ENCODE measurements at places on chromosomes 2 and 18.

- DNase-seq, result no peak
These were observed 6.8 kb upstream of the DNAJB2 start for GRCh38 chr2:219272356-219272755.

DNA sequence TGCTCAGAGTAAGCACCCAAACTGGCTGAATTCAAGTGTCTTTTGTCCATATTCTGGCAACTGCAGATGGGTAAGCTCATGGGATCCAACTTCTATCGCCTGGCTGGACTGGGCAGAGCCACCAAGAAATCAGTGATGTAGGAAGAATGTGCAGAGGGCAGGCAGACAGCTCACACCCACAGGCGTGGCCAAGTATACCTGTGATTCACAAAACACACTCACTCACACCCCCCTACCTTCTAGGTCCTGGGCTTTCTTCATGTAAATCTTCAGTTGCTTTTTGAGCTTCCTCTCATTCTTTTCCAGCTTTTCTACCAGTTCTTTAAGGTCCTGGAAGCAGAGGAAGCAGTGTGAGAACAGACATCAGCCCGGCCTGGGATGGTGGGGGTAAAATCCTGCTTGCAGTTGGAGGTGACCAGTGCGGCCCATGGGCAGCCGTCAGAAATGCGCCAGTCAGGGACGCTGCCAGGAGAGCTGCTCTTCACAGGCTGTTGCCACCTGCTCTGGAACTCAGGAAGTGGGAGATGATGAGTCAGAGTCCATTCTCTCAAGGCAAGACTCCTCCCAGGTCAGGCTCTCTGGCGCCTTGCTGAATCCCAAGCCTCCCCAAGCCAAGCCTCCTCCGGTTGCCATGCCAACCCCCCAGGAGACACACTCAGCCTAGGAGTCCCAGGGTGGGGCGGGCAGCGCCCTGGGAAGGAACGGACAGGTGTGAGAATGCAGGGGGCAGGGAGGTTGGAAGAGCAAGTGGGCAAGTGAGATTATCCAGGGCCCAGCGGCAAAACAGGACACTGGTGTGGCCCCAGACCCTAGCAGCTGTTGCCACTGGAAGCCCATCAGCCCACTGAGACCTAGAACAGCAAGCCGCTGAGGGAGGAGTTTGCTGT is 36.2 kb upstream of the ACAA2 start:
- DNase-seq, result peak; percentile 52

DNA sequence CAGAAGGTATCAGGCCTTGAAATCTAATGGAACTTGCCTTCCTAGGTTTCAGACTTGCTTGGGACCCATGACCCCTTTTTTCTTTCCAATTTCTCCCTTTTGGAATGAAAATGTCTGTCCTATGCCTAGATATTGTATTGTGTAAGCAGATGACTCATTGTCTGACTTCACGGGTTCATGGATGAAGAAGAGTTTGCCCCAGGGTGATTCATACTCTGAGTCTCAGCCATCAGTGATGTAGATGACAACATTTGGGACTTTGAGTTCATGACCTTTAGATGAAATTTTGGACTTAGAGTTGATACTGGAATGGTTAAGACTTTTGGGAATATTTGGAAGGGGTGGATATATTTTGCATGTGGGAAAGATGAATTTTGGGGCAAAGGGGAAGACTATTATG is 11.2 kb upstream of the SCYGR5 start:
- no peak for DNase-seq

DNA sequence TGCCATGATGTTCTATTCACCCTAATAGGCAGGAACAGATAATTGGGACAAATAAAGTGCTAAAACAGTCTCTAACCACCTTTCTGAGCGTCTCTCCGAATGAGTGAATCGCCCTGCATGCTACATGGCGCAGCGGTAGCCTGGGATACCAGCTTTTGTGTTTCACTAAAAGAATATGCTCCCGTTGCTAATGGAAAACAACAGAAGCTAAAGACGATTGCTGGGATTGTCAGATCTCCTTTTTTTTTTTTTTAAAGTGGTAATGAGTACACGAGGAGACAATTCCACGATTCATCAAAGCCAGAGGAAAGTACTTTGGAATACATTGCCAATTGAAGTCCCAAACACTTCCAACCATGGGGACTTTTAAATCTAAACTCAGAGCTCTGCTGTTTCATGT is 1815.3 kb upstream of the CELF4 start:
- no peak for DNase-seq

DNA sequence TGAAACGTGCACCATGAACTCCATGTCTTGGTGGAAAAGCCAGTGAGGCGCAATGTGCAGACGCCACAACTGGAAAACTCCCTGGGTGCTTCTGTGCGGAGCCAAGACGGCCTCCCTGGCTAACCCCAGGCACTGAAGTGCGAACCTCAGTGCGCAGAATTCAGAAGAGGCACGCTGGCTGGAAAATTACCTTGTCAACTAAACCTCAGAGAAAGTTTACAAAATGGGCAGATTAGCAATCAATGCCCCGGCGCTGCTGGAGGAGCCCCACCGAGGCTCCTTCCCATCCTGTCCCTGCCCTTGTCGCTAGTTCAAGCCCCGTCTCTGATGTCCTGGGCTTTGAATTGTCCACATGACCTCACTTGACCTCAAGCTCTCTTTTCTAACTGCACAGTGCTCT is 22.2 kb downstream of the SNORC start:
- DNase-seq, result no peak

DNA sequence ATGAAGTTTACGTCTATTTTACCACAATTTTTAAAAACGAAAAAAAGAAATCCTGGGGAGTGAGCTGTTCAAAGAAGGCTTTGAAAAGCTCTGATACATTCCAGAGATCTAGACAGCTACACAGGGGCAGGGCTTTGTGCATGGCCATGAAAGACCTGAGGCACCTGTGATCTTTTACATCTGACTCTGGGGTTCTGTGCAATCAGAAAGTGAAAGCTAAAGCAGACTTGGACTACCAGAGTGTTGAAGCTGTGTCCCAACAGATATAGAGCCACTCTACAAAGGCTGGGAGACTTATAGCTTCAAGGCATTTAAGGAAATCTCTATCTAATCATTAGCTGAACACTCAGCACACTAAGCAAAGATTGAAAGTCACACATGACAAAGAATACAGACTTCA is 34.1 kb downstream of the PARD6G start:
- DNase-seq, result no peak

- DNase-seq, result no peak
These were observed 4.8 kb downstream of the VWA3B start for GRCh38 chr2:98091738-98092137.

GRCh38 chr2:207223051-207223450 is 57.3 kb upstream of the KLF7 start:
- DNase-seq, result no peak

- no peak for DNase-seq
These were observed 40.3 kb downstream of the ASB1 start for GRCh38 chr2:238467062-238467461.

- DNase-seq, result no peak
These were observed 103.4 kb downstream of the TNS1 start for GRCh38 chr2:217899231-217900009.

DNA sequence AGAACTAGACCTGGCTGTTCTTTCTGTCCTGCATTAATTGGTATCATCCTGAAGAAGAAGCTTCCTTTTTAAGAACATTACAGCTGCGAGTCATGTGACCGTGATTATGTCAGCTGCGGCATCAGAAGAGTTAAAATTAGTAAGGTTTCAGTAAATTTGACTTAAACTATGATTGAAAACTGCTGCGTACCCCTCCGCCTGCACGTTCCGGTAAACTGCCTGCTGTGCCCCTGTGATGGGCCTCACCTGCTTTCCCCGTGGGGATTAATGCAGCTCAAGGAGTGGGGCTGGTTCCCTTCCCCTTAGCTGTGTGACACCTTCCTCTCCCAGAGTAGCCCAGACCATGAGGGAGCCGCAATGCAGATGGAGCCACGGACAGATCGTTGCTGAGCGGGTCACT is 36.1 kb upstream of the MYO3B start:
- DNase-seq, result no peak

DNA sequence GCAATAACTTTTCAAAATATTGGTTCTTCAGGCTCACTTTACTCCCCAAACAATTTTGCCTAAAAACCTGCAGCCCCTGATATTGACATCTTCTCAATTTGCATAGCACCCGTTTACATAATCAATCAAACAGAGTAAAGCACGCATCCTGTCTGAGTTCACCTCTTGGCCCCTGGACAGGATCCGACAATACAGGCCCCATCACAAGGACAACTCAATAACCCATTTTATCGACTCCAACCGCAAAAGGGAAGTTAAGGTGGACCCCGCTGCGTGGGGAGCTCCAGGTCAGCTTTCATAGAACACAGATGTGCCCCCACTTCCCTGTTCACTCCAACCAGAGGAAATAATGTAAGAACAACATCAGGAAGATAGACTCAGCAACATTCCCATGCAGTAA is 44.7 kb downstream of the TTC32 start:
- DNase-seq, result no peak

DNA sequence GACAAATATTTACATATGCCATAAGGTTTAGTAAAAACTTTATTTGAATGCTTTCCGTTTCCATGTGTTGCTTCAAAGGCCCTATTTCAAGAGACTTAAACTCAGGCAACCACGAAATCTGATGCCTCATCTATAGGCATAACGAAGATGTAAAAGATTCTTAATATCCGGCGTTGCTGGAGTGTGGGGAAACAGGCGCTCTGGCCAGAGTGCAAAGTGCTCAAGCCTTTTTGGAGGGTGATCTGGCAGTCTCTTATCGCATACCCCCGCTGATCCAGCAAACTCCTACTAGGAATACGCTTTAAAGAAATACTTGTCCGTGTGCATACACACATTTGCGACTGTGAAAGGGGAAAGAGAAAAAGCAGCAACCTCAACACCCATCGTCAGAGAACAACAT is 108.8 kb downstream of the NOL10 start:
- DNase-seq, result no peak

GRCh38 chr2:25411281-25411680 is 69.6 kb upstream of the DNMT3A start:
- DNase-seq, result no peak

DNA sequence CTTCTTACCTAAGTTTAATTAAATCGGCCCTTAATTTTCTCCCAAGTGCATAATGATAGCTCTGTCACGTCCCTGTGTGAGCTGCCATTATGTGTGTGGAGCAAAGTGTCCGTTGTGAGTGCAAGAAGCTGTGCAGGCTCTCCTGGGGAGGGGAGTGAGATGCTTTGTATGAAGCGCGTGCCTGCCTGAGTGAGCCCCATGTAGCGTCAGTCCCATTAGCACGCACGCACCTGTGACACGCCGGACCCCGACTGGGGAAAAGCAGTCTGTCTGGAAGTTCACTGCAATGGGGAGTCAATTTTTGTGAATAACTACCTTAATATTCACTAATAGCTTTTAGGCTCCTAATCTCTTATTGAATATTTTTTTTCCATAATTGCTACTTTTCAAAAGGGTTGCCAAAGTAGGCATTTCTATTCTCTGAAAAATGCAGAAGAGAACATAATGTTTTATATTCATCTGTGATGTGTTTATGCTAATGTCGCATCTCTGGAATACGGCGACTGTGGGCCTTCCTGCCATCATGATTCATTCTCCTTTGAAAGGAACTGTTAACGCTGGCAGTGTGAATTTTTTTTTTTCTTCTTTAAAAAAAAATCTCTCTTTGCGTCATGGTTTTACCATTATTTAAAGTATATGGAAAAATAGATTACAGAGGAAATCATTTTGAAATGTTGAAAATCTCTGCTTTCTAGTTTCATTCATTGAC is 157.7 kb downstream of the COL4A4 start:
- DNase-seq, result no peak

DNA sequence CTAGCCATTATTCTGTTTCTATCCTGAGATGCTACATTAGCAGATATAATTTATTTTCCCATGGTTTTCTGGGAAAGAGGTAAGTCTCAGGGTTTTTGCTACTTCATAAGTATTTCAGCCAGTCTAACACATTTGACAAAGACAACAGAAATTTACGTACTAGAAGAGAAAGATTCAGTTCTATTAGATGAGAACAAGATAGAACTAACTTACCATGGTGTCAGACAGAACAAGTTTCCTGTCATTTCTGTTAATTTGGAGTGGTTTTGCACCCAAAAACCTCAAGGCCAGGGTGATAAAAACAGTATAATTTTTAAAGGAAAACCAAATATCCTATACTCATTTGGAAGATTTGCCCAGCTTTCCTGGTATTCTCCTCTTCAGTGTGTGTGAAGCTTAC is 15.6 kb downstream of the SLC4A5 start:
- DNase-seq, result no peak

GRCh38 chr2:192010073-192010472 is 163.2 kb upstream of the CAVIN2 start:
- DNase-seq, result no peak

- DNase-seq, result no peak
These were observed 56.0 kb downstream of the GALR1 start for GRCh38 chr18:77305676-77306075.

GRCh38 chr2:134626781-134627180 is 92.0 kb downstream of the TMEM163 start:
- no peak for DNase-seq

DNA sequence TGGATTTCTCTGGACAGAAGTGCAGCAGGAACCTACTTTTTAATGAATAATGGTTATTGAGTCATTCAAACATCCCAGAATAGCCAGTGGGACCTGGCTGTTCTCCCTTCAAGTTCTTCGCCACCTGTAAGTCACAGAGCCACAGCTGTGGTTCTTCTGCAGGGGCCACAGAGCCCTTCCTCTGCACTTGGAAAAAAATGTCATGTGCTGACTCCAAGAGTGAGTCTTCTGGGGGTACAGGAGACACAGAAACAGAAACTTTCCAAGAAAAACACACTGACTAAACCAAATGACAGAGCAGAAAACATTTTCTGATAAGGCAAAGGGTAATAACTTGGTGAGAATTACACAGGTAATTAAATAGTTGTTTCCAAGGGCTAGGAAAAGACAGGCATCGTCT is 68.7 kb upstream of the FN1 start:
- no peak for DNase-seq

DNA sequence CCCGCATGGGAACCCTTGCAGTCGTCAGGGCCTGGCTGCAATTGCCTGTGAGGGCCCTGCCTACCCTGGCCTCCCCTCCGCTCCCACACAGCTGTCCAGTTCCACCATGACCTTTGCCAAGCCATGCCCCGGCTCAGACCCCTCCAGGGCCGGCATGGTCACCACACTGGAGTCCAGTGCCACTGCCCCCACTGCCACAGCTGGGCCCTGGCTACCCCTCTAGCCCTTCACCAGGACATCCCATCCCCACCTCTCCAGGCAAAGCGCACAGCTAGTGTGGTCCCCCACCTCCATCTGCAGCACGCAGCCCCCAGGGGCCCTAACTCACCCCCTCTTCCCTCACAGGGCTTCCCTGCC is 70.3 kb upstream of the SMAD7 start:
- no peak for DNase-seq

DNA sequence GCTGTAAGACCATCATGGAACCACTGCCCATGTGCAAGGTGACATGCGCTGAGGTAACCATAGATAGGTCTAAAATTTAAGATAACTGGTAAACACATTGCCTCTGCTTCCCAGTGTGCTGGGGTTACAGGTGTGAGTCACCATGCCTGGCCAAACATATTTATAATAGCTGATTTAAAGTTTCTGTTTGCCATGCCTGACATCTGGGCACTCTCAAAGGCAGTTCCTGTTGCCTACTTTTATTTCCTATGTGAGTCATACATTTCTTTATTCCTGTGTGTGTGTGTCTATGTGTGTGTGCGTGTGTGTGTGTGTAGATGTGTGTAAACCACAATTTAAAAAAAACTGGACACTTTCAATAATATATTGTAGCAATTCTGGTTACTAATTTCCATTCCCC is 415.2 kb upstream of the NETO1 start:
- no peak for DNase-seq
